Activated gamma-delta T cell treated with Interleukin-2 at 50 U/mL for 16 hours (primary cell): ENCODE measurements at places on chromosomes 16 and 17.
A peak's percentile ranks its signal among the peaks of the same experiment; 100 is the strongest.

- peak; percentile 75 for DNase-seq
Observed at GRCh38 chr16:50326835-50327465, 41.8 kb downstream of the BRD7 start.

DNA sequence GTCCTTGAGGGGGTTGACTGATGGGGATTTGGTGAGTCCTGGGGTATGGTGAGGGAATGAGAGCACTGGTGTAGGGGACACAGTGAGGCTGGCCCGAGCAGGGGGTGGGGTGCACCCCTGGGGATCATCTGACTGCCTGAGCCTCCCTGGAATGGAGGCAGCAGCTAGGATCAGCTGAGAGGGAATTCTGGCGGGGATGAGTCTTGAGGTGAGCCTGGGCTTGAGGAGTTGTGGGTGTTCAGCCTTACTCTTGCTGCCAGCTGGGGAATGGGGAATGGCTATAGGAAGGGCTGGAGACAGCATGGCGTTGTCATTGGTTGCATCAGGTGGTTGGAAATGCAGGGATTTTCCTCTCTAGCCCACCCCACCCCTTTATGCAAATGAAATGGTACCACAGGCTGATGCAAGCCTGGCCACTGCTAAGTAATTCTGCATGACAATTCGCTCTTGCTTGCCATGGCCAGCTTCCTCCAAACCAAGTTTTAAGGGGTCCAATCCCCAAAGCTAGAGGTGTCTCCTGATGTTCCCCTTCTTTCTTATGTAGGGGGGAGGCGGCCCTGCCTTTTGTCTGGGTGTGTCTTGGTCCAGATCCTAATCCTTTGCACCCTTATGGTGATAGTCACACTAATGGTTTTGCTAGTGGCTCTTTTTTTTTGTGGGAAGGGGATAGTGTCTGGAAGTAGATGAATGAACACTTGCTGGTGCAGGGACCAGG is 7.5 kb downstream of the NFE2L1 start:
- DNase-seq: no peak

DNA sequence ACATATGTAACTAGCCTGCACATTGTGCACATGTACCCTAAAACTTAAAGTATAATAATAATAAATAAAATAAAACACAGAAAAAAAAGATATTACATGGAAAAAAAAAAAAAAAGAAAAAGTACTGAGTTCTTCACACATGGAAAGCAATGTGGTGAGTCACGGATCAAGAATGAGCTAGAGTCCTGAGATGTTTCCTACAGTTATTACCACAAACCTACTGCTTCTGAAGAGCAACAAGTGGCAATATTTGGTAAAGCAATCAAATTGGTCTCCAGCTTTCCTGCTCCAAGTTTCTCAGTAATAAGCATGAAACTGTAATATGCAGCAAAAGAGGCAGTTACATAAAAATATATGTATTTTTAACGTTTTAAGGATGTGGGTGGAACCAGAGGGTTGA is 223.3 kb upstream of the SALL1 start:
- no peak for DNase-seq

DNA sequence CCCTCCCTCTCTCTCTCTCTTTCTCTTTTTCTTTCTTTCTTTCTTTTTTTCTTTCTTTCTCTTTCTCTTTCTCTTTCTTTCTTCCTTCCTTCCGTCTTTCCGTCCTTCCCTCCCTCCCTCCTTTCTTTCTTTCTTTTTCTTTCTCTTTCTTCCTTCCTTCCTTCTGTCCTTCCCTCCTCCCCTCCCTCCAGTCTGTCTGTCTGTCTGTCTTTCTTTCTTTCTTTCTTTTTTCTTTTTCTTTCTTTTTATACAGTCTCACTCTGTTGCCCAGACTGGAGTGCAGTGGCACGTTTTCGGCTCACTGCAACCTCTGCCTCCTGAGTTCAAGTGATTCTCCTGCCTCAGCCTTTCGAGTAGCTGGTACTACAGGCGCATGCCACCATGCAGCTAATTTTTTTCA is 14.4 kb downstream of the CA4 start:
- no peak for DNase-seq

DNA sequence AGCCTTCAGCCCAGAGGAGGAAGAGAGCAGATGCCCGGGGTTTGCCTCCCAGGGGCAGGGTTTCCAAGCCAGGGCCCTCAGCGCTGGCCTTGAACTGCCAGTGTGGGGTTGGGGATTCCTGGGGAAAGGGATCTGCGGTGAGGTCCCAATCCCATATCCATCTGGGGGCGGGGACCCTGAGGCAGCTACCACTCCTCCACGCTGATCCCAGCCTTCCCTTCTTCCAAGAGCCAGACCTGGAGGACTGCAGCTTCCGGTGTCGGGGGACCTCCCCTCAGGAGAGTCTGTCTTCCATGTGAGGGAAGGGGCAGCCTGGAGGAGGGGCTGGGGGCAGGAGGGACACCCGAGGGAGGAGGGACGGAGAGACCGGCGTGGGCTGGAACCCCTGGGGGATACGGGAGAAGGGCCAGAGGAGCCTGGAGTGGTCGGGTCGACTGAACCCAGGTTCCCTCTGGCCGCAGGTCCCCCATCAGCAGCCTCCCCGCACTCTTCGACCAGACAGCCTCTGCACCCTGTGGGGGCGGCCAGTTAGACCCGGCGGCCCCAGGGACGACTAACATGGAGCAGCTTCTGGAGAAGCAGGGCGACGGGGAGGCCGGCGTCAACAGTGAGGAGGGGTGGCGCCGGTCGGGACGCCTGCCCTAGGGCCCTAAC is 10.7 kb upstream of the CISD3 start:
- no peak for DNase-seq

DNA sequence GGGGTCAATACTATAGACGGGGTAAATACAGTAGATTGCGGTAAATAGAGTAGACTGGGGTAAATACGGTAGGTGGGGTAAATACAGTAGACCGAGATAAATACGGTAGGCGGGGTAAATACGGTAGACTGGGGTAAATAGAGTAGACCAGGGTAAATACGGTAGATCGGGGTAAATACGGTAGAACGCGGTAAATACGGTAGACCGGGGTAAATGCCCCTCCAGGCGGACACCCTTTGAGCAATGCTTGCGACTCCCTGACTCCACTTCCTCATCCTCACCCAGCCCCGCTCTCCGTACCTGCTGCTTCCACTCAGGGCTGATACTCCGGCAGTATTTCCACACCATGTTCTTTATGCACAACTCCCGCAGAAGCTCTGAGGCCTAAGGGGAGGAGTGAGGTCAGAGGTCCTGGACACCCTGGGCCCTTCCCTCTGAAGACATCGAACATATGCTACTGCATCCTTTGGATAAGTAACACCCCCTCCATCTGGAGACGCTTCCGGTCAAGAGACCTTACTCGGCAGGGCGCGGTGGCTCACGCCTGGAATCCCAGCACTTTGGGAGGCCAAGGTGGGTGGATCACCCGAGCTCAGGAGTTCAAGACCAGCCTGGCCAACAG is 13.3 kb upstream of the CRK start:
- DNase-seq: no peak

DNA sequence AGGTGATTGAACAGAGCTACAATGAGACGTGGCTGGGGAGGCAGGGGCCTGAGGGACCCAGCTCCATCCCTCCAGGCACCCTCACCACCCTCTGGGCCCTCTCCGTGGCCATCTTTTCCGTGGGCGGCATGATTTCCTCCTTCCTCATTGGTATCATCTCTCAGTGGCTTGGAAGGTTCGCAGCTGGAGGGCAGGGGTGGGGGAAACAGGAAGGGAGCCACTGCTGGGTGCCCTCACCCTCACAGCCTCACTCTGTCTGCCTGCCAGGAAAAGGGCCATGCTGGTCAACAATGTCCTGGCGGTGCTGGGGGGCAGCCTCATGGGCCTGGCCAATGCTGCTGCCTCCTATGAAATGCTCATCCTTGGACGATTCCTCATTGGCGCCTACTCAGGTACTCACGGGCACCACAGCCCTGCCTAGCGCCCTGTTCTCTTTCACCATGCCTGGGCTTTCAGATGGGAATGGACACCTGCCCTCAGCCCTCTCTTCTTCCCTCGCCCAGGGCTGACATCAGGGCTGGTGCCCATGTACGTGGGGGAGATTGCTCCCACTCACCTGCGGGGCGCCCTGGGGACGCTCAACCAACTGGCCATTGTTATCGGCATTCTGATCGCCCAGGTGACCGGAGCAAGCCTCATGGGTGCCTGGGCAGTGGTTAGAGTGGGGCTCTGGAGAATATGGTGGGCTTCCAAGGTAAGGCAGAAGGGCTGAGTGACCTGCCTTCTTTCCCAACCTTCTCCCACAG is 2.1 kb downstream of the SLC2A4 start:
- DNase-seq: no peak

DNA sequence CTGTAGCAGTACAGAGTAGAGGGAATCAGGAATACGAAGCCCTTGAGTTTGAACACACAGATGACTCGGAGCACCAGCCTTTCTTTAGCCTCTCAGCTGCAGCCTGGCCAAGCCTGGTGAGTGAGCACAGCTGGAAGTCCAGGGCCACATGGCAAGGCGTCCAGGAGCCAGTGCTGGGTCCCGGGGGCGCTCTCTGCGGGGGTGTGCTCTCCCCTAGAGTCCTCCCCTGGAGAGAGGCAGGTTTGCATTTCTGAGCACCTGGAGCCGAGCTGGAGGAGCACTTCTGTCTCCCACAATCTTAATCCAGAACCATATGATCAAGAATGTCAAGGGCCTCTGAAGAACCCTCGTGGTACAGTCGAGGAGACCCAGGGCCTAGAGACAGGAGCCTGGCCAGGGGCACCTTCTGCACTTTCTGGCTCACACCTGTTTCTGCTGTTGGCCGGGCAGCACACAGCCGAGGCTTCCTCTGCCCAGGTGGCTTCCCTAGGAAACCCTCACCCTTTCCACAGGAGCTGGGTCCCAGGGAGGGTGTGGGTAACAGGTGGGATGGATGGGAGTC is 78.3 kb downstream of the PLD6 start:
- no peak for DNase-seq

- DNase-seq: no peak
Observed at GRCh38 chr17:79304884-79305283, 230.3 kb downstream of the ENGASE start.

DNA sequence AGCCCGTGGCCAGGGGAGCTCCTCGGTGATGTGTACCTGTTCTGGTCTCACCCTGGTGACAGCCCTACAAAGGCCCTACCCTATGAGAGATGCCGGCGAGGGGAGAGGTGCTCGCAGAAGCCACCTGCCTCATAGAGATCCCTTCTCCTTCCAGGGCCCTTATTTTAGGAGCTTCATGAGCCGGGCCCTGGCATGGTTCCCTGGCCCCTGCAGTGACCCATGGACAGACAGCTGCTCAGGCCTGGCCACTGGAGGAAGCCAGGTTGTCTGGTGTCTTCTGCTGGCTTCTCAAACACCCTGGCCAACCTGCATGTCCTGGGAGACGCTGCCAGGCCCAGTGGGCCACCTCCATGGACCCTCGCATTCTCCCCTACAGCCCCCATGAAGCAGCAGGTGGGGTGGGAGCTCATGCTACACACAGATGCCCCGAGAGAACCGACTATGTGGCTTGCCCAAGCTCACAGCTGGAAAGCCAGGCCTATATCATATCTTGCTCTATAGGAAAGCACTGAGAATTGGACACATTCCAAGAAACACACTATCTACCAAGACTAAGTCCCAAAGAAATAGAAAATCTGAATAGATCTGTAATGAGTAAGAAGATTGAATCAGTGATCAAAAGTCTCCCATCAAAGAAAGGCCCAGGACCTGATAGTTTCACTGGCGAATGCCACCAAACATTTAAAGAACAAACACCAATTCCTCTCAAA is 7.2 kb upstream of the AATK start:
- DNase-seq: no peak
